HepG2 (cell line): ENCODE measurements at places on chromosomes 11 and 22.

DNA sequence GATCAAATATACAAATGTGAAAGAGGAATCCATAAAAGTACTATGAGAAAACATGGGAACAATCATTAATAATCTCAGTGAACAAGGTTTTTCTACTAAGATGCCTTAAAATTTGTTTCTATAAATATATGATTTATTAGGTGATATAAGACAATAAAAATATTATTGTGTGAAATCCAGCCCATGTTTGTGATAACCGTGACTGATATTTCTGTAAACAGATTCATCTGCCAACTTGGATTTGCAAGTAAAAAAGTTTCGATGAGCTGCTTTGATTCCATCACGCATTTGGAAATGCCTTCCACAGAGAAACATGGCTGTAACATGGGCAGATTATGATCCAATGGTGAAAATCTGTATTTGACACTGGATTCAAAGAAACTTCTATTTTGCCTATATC is 157.8 kb downstream of the NXPE2 start:
- no peak for DNase-seq

DNA sequence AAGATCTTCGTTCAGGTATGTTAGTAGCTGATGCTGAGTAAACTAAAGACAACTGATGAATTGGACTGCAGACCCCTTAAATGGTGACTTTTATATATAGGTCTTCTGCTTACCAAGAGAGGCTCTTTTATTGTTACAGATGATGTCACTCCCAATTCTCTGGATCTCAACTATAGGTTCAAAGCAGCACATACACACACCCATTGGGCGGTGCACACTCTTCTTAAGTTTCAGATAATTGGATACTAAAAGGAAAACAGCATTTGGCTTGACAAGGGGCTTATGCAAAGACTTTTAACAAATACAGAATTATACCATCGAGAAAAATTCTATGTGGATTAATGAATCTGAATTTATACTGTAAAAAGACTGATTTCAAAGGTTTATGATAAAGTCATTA is at the start of gene PTH:
PTH (minus strand) TSS at position 69 of the 400 bp plus-strand sequence. CDS start 3,142 bp downstream, outside the sequence.
- no peak for DNase-seq

DNA sequence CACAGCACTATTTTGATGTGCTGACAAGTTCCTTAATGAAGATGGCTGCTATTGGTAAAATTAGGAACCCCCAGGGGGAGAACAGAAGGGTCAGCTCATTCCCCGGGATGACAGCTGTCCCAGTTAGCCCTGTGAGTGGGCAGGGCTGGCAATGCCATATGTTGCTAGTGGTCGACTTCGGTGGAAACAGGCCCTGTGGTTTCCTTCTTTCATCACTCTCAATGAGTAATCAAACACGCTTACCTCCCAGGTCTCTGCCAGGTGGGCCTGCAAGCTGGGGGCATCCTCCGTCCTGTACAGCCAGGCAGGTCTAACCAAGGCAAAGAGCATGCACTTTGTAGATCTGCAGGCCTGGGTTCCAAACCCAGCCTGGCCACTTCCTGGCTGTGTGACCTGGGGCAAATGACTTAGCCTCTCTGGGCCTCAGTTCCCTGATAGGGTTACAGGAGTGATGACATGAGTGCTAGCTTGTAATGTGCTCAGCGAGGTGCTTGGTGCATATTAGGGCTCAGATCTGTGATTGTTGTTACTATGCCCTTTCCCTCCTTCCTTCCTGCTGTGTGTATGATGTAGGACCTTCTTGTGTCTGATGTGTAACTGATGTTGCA is 85.2 kb downstream of the TSPAN18 start:
- DNase-seq, result no peak

DNA sequence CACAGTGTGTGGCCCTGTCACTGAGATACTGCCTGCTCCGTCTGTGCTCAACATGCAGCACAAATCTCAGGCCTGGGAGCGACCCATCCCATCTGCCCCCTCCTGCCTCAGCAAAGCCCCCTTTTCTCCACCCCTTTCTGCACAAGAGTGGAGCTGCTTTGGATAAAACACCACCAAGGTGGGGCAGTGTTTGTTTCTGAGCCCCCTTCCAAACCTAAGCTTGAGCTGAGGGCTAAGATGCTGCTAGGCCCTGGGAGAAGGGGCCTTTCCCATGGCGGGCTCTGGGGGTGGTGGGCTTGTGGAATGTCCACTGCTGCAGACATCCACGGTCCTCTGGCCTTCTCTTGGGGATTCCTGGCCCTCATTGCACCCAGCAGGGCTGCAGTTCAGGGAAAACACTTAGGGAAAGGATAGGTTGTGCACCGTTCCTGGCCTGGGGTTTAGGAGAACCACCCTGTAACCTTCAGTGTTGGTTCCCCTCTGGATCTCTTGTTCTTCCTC is 594.1 kb downstream of the TBC1D22A start:
- DNase-seq, result no peak

DNA sequence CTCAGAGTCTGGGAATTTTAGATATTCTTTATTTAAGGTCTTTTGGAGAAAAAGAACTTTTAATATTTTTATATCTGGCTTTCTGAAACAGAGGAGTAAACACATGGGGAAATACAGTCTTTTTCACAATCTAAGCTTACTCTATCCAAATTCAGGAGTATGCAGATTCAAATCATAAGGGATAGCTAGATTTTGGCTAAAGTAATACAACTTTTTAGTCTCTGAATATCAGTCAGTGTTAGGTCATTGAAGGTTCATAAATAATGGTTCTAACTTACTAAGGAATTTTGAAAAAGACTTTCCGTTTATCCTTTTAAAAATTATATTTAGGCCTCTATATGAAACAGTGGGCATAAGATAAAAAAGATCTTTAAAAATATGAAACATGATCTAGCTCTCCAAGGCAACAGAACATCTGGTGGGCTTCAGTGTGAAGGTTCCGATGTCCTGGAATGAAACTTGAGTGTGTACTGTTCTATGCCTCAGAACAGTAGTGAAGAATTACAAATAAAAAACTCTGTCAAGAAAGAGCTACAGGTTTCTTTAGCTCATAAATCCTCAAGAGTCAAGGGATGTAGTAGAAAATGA is 165.2 kb upstream of the PDGFD start:
- DNase-seq, result no peak

GRCh38 chr11:4699697-4700435 is 2.2 kb upstream of the OR51E2 start:
- DNase-seq, result no peak

DNA sequence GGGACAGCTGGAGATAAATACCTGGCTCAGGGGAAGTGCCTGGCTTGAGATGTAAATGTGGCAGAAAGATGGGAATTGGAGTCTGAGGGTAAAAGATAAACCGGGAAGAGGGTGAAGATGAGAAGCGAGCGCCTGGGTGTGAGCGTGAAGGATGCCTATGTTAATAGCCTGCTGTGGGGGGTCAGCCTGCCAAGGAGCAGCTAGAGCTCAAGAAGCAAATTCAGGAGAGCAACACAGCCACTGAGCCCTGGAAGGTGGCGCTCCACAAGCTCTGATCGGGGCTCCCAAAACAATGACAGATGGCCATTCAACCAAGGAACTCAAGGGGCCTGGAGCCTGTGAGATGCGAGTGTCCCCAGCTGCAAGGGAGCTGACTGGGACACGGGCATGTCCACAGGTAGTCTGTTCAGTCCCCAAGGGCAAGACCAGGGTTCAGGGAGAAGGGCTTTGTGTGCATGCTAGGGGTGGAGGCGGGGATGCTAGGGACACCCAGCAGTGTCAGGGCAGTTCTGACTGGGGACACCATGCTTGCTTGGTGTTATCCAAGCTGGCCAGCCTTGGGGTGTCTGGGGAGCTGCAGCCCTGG is 2.8 kb downstream of the GSC2 start:
- DNase-seq, result no peak

GRCh38 chr22:25693268-25693565 is 48.8 kb upstream of the MYO18B start:
- DNase-seq, result no peak

GRCh38 chr11:8566613-8567210 is 27.3 kb downstream of the STK33 start:
- peak; percentile 23 for DNase-seq

GRCh38 chr11:111474432-111474831 is 37.8 kb downstream of the BTG4 start:
- DNase-seq, result no peak

- DNase-seq, result no peak
Observed at GRCh38 chr11:17600316-17601255, 53.5 kb downstream of the OTOG start.

- DNase-seq, result peak; percentile 87
Observed at GRCh38 chr11:10285148-10285802, 8.7 kb downstream of the SBF2 start.

DNA sequence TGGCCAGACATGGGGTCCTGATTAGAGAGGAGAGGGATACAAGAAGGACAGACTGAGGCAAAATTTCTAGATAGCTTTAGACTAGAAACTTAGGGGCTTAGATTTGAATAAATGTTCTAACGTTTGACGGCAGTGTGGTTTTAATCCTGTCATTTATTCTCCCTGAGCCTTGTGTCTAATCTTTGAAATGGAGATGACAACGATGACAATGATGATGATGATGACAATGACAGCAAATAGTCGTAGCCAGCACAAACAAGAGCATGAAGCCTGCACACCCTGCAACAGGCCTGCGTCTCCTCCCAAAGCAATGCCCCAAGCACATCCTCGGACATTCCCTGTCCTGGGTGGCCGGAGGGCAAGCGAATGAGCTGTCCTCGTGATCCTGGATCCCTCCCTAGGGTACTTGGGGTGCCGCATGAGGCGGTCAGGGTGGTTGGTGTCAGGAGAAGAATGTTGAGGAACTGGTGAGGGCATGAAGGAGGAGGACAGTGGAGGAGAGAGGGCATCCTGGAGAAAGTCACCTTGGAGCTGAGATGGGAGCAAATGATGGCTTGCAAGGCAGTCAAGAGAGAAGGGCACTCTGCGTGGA is 502.1 kb upstream of the B3GAT1 start:
- no peak for DNase-seq

GRCh38 chr11:116353589-116353988 is 419.2 kb downstream of the BUD13 start:
- no peak for DNase-seq

DNA sequence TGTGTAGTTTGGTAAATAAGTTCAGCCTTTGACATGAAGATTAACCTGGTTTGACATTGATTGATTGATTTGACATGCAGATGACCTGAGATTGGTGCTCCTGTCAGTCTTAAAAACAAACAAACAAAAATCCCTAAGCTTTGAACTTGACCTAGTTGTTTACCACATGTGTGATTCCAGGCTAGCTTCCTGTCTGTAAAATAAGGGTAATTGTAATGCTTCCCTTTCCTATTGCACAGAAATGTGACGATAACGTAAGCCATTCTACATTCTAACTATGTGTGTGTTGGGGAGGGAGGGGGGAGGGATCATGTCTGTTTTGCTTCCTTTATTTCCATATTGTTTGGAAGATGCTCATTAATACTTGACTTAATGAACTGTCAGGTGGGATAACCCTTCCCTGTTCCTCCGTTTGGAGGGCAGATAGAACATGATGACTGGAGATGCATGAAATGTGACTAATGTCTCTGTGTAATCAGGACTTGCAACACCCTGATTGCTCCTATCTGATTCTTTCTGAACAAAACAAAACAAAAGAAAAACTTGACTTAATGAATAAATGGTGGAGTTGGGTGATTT is 106.1 kb upstream of the CLMP start:
- no peak for DNase-seq

DNA sequence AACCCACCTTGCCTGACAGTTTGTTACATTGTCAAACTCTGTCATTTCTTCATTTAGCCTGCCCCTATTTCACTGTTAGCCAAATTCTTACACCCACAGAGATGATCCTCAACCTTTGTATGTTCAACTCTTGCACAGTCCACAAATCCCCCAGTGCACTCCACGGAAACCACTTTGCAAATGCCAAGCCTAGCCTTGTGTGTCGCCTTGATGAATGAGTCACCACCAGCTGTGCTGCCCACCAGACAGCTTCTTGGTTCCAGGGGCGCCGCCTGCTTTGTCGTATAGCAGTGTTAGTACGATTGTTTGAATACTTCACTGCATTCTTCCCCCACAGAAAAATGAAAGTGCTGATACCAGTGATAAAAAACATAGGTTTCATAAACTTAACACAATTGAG is 686.3 kb downstream of the NTM start:
- no peak for DNase-seq

DNA sequence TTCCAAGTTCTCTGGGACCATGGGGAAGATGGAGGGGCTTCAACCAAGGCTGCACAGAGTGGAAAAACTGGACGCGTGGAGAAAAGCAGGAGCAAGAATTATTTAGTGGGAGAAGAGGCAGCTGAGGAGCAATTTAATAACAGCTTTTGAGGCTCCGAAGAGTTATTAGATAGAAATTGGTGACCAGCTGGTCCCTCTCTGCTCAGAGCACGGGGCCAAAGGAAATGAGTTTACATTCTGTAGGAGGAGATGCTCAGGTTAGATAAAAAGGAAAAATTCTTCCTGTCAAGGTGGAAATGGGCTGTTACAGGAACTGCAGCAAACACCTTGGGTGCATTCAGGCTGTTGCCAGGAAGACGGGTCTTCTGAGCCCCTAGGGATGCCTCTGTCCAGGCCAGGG is 47.0 kb upstream of the GALNT18 start:
- DNase-seq, result no peak

DNA sequence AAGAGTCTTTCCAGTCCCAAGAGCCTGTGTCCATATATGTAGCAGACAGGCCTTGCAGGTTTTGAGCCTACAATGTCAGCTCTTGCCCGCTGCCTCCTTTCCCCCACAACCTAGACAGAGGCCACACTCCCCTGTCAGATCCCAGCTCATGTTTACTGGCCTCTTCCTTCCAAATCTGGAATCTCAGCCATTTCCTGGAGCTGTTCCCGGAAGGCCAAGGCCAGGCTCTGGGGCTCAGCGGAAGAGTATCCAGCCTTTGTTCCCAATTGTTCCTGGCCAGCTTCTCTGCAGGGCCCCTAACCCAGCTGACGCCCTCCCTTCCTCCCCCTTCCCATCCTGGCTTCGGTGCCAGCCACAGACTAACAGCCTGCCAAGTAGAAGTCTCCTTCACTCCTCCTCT is 1.0 kb upstream of the ROBO4 start:
- DNase-seq, result peak; percentile 44

DNA sequence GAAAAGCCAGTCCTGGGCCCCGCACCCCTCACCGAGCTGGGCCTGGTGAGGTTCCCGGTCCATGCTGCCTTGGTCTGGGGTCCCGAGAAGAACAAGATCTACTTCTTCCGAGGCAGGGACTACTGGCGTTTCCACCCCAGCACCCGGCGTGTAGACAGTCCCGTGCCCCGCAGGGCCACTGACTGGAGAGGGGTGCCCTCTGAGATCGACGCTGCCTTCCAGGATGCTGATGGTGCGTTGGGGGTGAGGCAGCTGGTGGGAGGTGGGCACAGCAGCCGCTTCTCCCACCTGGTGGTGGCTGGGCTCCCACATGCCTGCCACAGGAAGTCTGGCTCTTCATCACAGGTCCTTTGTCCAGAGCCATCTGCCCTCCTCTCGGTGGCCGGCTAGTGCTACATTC is 4.5 kb upstream of the SMARCB1 start:
- no peak for DNase-seq

- no peak for DNase-seq
Observed at GRCh38 chr22:31098632-31099110, 8.7 kb downstream of the SELENOM start.

DNA sequence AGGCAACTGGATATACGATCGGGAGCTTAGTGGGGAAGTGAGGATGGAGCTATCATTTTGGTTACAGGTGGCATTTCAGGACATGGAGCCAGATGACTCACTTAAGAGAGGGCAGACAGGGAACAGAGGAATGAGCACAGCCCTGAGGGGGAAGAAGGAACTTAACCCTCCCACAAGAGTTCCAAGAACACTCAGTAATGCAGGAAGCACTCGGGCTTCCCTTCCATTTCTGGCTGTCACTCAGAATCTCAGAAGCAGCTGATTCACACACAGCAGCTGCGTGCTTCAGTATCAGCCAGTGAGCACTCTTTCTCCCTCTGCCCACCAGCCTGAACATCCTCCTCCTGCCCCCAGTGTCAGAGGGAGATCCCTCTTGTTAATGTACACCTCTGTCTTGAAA is 34.8 kb downstream of the EFCAB6 start:
- DNase-seq, result no peak
